Suppressor macrophage treated with lipopolysaccharide for 1 hour (primary cell): ENCODE measurements at places on chromosomes 4 and X.
A peak's percentile ranks its signal among the peaks of the same experiment; 100 is the strongest.

GRCh38 chr4:10998846-10999245 is 314.3 kb upstream of the CLNK start:
- no peak for DNase-seq

GRCh38 chr4:40731792-40732245 is 17.9 kb upstream of the NSUN7 start:
- peak; percentile 84 for DNase-seq

- no peak for DNase-seq
These were observed 83.9 kb upstream of the NWD2 start for GRCh38 chr4:37160653-37161052.

DNA sequence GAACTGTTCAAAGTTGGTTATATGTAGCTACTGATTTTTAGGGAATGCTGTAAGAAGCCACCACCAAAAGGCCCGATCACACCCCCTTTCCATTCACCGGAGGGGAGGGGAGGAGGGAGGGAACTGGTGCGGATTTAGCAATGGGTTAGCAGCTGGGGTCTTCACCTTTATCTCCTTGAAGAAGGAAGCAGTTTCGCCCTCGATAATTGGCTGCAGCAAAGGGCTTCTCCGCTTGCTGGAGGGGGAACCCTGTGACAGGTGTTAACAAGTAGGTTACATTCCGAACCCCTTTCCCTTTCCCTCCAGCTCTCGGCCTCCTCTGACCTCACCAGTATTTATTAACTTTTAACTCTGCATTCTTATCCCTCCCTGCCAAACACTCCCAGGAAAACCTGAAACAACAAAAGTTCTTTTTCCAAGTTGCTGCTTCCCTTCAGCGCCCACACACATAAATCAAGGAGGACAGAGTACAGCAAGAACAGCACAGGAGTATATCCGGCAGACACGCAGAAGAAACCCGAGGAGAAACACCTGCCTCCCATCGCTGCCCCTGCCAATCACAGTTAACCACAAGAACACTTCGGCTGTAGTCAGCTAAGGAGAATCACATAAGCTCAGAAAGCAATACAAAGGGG is 39.8 kb upstream of the NAP1L5 start:
- no peak for DNase-seq

- peak; percentile 3 for DNase-seq
These were observed 146.5 kb downstream of the SPANXN1 start for GRCh38 chrX:145393702-145394235.

DNA sequence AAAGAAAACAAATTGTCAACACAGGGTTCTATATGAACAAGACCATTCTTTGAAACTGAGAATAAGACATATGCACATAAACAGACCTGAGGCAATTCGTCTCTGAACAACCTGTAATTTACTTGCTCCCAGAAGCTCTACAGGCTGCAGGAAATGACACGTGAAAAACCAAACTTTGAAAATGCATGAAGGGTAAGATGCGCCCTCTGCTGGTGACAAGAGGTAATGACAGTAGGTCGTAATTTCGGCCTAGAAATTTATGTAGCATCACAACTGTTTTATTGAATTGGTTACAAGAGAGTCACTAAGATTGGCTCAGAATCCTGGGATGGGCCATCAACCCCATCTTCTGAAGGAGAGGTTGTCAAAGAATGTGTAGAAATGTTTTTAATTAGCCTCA is 276.5 kb downstream of the PPP4R3C start:
- DNase-seq: peak; percentile 15

DNA sequence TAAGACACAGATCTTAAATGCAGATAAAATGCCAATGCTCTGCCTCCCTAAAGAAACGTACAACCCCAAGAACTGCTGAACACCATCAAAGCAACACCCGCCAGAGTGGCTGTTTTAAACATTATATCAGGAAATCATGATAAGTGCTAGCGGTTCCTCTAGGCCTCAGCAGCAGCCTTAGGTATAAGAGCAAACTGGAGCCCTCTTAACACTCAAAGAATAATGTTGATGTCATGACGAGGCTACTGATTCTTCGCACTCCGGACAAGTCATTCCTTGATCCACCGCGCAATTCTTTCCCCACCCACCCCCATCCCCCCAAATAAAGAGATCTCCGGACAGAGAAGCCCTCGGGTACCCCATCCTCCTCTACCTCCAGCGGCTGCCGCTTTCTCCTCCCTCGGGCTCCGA is 507 bp downstream of the LIN54 start:
- peak; percentile 27 for DNase-seq

GRCh38 chr4:1369091-1369450 is 22.1 kb downstream of the UVSSA start:
- no peak for DNase-seq

DNA sequence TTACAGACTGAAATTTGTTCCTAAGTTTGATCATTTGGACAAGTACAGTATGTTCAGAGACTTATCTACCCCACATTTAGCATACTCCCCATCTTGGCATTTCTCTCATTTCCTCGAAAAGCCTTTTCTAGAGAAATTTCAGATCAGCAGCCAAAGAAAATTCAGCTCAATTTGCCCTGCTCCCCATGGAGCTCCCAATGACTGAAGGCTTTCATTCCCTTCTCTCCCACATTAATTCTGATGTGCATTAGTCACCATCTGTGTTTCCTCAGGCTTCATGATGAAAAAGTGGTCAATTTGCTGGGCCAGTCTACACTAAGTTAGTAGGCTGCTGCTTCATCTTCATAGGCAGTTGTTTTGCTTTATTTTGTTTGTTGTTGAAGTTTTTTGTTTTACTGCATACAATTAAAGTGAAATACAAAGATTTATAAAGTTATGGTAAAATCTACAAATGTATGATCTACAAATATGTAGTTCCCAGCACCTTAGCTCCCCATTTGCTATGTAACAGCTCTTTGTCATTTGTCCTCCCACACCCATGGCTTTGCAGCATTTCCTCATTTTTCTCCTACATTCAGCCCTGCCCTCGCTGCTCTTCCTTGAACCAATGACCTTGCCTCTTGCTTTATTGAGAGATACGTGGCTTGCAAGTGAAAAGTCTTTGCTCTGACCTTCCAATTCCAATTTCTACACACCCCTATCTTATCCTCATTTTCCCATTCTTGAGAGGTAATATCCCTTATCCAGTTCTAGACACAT is 193.9 kb downstream of the ANAPC10 start:
- no peak for DNase-seq

GRCh38 chr4:183797445-183798300 is 107.4 kb upstream of the STOX2 start:
- DNase-seq: peak; percentile 48
